Activated CD8-positive, alpha-beta memory T cell treated with anti-CD3 and anti-CD28 coated beads for 1 hour (primary cell): ENCODE measurements at places on chromosomes 3 and 15.

DNA sequence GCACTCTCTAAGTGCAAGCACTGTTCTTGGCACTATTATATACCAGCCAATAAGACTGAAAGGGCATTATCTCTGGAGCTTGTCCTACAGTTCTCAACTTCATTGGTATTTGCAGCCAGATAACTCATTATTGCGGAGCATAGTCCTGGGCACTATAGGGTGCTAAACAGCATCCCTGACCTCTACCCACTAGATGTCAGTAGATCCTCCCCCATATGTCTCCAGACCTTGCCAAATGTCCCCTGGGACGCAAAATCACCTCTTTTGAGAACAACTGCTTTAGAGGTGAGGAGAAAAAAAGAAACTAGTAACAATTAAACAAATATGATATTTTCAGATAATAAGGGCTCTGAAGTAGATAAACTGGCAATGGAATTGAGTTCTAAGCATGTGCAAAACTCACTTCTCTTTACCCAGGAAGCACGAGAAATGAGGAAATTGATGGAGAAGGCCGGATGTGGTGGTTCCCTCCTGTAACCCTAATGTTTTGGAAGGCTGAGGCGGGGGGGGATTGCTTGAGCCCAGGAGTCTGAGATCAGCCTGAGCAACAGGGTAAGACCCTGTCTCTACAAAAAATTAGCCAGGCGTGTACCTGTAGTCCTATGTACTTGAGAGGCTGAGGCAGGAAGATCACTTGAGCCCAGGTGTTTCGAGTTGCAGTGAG lies 61.4 kb downstream of the FRMD4B start:
- DNase-seq, result no peak

- DNase-seq, result no peak
These were observed 57.1 kb upstream of the WNT5A start for GRCh38 chr3:55544219-55544618.

- no peak for DNase-seq
These were observed 80.9 kb downstream of the LRRFIP2 start for GRCh38 chr3:37093481-37093880.

- DNase-seq, result no peak
These were observed 920.2 kb downstream of the ROBO1 start for GRCh38 chr3:78847603-78848002.

GRCh38 chr3:59240666-59241255 lies 190.9 kb upstream of the CFAP20DC start:
- no peak for DNase-seq

GRCh38 chr3:71401695-71402231 lies 181.8 kb downstream of the FOXP1 start:
- DNase-seq, result no peak

GRCh38 chr15:99053380-99054024 lies 45.9 kb upstream of the PGPEP1L start:
- DNase-seq, result no peak

GRCh38 chr3:8730656-8731055 lies 2.9 kb upstream of the CAV3 start:
- DNase-seq, result no peak

GRCh38 chr3:105608623-105609022 lies 241.9 kb downstream of the ALCAM start:
- no peak for DNase-seq

DNA sequence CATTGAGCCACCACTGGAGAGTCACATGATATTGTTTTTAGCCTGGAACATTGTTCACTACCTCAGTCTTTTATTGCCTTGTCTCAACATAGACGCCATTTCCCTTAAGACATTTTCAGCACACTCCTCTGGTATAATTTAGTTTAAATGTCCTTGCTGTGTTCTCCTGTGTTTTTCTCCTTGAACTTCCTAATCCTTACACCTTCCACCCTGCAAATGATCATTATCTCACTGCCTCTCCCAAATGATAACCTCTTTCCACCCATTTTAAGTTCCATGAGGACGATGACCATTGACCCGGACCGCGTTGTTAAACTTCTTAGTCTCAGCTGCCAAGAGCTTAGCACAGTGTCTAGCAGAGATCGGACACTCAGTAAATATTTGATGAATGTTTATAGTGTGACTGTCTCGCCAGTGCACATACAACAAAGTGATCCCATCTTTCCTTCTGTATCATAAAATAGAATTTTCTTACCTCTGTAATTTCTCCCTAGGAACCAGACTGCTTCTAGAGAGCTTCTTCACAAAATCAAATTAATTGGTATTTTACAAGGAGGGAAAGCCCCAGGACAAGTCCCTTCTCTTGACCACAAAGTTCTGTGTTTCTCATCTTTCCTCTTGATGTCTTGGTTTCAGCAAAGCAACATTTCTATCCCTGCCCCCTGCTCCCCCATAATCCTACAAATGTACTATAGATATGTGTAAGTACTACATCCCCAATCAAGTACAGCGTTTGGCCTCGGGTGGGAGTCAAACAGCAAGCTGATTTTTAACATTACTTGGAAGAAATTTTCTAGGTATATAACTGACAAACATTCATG lies 429.6 kb downstream of the LPP start:
- no peak for DNase-seq

DNA sequence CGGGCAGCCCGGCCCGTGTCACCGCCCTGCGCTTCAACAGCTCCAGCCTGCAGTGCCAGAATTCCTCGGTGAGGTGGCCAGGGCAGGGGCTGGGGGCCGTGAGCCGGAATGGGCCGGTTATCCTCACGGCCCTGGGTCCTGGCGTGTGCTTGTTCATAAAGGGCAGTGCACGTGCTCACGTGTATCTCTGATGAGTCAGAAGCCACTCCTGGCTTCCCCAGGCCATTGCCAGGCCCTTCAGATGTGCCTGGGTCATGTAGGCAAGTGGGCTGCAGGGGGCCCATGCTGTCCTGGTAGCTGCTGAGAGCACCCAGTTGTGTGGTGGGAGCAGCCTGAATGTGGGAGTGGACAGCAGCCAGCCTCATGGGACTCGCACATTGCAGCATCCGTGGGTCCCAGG lies 29.2 kb downstream of the PLXNA1 start:
- no peak for DNase-seq

- no peak for DNase-seq
These were observed 133.3 kb downstream of the CMSS1 start for GRCh38 chr3:99950921-99951320.

DNA sequence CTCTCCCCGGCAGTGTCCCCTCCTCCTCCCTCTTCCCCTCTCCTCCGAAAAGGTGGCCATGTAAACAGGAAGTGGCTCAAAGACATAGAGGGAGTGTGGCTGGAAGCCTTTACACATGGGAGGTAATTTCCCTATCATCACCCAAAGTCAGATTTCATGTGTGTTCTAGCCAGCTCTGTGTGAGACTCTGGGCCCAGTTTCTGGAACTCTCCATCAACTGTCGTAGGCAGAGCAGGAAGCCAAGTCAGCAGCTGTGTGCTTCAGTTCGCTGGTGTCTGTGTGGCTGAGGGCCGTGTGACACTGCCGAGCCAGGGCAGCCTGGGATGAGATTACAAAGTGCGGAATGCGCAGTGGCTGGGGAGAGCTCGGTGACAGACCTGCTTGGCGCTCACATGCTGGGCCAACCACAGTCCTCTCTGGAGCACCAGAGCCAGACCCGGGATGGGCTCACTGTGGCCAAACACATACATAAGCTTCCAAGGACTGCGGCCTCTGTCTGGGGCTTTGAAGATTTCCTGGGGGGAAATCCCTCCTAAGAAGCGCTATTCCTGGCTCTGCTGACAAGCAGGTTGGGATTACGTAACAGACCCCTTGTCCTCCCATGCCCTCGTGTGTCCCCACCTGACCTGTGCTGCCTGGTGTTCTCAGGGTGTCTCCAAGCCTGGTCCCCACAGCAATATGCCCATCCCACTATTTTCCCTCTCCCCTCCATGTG lies 50.7 kb downstream of the UMPS start:
- no peak for DNase-seq

DNA sequence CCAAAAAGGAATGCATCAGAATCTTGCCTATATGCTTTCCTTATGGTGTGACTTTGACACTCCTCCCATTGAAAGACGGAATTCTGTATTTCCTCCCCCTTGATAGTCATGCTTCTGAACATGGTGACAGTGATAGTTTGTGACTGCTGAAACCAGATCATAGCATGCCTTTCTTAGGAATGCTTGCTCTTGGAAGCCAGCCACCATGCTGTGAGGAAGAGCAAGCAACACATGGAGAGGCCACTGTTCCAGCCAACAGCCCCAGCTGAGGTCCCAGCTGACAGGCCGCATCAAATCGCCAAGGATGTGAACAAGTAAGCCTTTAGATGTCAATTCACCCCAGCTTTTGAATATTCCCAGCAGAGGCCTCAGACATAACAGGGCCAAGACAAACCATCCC lies 100.1 kb downstream of the IGF2BP2 start:
- no peak for DNase-seq

DNA sequence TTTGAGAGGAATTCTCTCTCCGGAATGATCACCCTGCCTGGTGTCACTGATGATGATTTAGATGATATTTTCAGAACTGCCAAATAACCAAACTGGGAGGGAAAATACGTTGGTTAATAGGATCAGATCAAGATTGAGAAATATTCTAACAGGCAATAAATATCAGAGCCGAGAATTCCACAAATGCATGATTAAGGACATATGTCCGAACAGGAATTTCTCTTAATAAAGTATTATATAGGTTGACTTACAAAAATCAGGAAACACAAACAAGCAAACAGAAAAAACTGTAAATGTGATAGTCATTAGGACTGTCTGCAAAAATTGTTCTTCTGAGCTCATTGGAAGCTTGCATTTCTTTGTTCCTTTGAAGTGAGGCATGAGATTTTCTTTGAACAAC lies 75.1 kb upstream of the PHLDB2 start:
- no peak for DNase-seq

- DNase-seq, result no peak
These were observed 550.4 kb upstream of the ARPP21 start for GRCh38 chr3:35088943-35089342.

GRCh38 chr15:99185414-99186130 lies 63.8 kb downstream of the TTC23 start:
- no peak for DNase-seq

- no peak for DNase-seq
These were observed 63.6 kb downstream of the SMAD6 start for GRCh38 chr15:66765478-66766281.

DNA sequence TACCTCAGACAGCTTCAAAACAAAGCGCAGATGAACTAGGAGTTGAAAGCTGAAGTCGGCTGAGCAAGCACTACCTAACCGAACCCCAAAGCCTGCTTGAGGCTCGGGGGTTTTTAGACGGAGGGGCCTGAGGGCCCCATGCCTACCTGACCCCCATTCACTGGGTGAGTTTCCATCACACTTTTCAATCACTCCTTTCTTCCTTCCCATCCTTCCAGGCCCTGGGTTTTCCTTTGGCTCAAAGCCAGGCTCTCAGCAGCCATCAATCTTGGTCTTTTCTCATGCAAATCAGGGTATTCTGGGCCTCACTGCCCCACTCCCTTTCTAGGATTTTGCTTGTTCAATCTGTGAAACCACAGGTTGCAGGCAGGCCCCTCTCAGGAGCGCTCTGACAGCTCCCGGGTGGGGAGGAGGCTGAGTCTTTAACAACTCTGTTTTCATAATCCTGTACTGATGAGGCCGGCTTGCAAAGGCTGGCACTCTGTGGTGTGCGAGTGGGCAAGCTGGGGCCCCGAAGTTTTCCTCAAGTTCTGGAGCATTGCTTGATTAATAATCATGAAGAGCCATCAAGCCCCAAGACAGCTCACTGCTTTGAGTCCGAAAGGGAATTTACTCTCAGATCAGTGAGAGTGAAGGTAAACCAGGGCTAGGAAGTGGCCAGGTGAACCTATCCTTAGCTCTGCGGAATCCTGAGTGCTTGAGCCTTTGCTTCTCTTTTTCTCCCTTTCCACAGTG lies 97.6 kb downstream of the FRMD4B start:
- DNase-seq, result no peak

DNA sequence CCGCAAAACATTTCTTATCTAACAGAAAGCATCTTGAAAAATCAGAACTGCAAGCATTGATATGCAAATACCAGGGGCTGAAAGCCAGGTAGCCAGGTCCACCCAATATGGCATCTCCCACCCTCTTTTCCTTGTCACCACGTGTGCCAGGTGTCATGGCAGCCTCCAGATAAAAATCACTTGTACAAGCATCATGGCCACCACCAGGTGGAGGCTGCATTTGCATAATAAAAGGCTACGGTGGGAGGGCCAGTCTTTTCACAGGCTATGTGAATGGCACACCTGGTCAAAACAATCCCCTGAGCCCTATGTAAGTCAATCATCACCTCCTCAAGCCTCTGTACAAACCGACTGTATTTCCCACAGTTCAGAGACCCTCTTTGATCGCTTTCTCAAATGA lies 1233.1 kb upstream of the ALCAM start:
- no peak for DNase-seq

DNA sequence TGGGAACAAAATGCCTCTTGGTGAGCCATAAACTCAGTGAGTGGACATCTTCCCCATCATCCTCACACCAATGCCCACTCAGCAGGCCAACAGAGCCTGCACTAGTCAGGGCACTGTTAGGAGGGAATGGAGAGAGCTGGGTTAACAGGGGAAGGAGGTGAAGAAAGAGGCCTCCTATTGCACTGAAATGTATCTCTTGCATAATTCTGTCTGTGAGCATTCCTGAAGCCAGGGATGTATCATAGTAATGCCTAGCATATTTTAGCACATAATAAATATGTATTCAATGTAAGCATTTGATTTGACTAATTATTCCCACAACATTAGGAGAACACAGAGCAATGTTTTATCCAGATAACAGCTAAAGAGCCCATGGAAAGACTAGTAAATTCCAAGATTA lies 81.2 kb downstream of the ANO10 start:
- no peak for DNase-seq

DNA sequence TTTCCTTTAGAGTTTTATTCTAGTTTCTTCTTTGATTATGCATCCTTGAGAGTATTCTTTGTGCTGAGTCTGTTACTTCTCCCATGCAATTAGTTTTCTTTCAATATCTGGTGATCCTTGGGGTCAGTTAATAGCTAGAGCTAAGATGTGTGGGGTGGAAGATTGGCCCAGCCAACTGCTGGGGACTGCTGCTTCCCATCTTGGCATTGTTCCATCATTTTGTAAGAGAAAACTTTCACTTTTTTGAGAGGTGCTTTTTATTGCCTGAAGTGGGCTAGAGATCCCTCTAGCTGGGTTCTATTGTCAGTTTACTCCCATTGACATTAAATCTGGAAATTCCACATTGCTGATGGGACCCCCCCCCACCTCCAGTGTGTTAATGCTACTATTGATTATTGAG lies 15.4 kb downstream of the BCL2L10 start:
- DNase-seq, result no peak

GRCh38 chr3:100518983-100519382 lies 26.6 kb downstream of the TMEM45A start:
- no peak for DNase-seq

GRCh38 chr3:40179016-40179415 lies 130.5 kb upstream of the EIF1B start:
- DNase-seq, result no peak
